ENCODE measurements at places on chromosomes 16 and 17. TPM values are rescaled to one million over a fixed set of nuclear protein-coding genes. Genes with fewer than 3 reads are reported as not detected.

DNA sequence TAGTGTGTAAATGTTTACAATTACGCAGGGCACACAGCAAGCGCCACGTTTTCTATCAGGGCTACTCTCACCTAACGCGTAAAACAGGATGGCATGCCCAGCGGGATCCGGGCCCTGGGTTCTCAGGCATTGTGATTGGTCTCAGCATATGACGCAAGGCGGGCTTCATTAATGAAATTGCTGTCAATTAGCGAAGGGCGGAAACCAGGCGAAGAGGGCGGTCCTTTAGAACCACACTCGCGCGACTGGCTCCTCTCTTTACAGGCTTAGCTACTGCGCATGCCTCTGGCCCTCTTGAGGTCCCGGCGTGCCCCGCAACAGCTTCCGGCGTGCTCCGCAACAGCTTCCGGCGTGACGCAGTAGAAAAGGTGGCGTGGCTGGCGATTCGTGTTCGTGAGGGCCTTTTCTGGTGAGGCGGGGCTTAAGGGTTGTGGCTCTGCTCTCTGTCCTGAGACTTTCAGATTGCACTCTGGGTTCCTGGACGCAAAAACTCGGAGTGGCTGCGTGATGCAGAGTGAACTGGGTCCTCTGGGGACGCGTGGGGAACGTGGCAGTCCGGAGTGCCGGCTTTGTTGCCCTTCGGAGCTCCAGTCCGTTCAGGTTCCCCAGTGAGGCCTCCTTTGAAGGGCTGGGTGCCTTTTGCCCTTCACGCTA is 9.2 kb downstream of the OR2C1 start:
- H3K4me1 ChIP-seq: peaks cover 14% of the 10 kb centered on the region
- H3K4me3 ChIP-seq: peak overlapping the region; percentile 90
- H3K36me3 ChIP-seq: peaks cover 24% of the 10 kb centered on the region

DNA sequence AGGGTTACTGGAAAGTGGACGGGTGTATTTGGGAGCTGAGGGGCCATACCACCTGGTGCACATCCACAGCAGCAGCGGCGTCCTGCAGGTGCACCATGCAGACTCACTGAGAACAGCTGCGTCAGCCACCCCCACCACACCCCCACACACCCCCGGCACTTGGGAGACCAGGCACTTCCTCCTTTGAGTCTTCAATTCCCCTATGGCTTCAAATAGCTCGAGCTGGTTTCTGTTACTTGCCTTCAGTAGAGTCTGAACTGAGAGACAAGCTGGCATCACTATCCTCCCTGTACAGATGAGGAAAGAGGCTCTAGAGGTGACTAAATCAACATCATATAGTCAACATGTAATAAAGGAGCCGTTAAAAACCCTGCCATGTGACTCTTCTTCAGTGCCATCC is 15.4 kb downstream of the CUEDC1 start:
- H3K4me1 ChIP-seq: peaks cover 24% of the 10 kb centered on the region
- H3K27me3 ChIP-seq: peaks cover 5% of the 10 kb centered on the region
- DNase-seq: no peak
- no peaks in the 10 kb centered on the region for H3K36me3 ChIP-seq
- H3K4me3 ChIP-seq: no peak overlapping the region
- no peak overlapping the region for H3K27ac ChIP-seq

GRCh38 chr17:80878876-80879722 is 112.5 kb upstream of the CHMP6 start:
- no peak overlapping the region for H3K27ac ChIP-seq
- H3K4me1 ChIP-seq: peaks cover 69% of the 10 kb centered on the region
- peaks cover 33% of the 10 kb centered on the region for H3K36me3 ChIP-seq

DBNDD1 gene
- total RNA-seq: 1.4 TPM

DNA sequence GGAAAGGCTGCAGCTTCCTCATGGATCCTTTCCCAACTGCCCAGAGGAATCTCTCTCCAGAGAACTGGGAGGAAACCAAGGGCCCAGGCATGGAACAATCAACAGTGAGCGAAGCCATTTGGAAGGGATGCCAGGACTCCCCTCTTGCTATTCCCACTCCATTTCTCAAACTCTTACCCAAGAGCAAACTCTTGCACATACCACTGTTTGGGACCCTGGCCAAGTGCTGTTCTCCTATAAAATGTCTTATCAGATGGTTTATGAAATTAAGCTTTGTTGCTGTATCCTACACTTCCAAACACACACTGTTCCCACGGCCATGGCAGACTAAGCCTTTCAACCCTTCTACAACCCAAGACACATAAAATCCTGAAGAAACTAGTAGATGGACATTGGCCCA is 48.3 kb upstream of the AXIN2 start:
- no peak for DNase-seq
- H3K36me3 ChIP-seq: no peaks in the 10 kb centered on the region
- H3K27ac ChIP-seq: no peak overlapping the region
- H3K4me3 ChIP-seq: no peak overlapping the region
- no peaks in the 10 kb centered on the region for H3K27me3 ChIP-seq
- no peaks in the 10 kb centered on the region for H3K4me1 ChIP-seq

- peaks cover 40% of the 10 kb centered on the region for H3K36me3 ChIP-seq
- peak overlapping the region; percentile 94 for H3K27ac ChIP-seq
- peak; percentile 41 for DNase-seq
Observed at GRCh38 chr17:4175921-4176807, 33.2 kb downstream of the CYB5D2 start.

DNA sequence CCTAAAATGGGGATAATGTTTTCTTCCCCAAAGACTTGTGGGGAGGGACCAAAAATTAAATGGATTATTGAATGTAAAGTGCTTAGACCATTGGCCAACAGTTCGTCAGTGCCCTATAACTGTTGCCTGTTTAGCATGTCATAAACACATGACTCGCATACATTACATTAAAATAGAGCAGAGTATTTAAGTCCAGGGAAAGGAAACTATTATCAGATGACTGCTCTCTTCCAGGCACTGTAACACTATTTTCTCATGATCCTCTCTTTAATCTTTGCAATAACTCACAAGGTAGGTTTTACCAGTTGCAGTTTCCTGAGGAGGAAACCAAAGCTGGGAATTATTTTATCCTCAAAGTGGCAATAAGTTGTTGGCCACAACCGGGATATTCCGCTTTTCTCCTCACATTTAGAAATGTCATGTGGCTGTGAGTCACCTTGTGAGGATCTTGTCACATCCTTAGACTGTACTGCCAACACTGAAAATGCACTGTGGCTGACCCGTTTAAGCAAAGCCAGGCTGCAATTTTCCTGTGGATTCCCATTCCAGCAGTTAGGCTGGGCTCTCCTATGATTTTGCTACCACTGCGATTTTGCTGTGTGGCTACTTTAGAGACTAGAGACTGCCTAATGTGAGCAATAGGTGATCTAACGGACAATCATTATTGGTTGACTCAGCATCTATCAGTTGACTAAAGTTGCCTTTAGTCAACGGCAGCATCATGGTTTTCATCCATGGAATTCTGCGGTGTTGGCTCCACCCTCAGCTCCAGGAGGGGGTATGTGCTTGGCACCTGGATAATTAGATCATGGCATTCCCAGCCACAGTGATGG is 58.3 kb upstream of the DHX40 start:
- DNase-seq: no peak
- no peak overlapping the region for H3K27ac ChIP-seq
- H3K36me3 ChIP-seq: no peaks in the 10 kb centered on the region
- H3K4me3 ChIP-seq: no peak overlapping the region
- no peaks in the 10 kb centered on the region for H3K4me1 ChIP-seq

- peak overlapping the region; percentile 69 for H3K4me3 ChIP-seq
- no peaks in the 10 kb centered on the region for H3K36me3 ChIP-seq
- peak; percentile 56 for DNase-seq
- H3K4me1 ChIP-seq: peaks cover 6% of the 10 kb centered on the region
Observed at GRCh38 chr16:2194852-2195321, 1.5 kb downstream of the CASKIN1 start.

KRTAP4-6 gene
- not detected for total RNA-seq

Data from activated T-cell treated with anti-CD3 and anti-CD28 coated beads, Interleukin-2, amount 50 U/mL, for 72 hours (primary cell).